ENCODE measurements at places on chromosomes 2 and 18. TPM values are rescaled to one million over a fixed set of nuclear protein-coding genes. Genes with fewer than 3 reads are reported as not detected.

GRCh38 chr18:27808683-27809082 lies 368.2 kb downstream of the CDH2 start:
- H3K4me3 ChIP-seq = no peak overlapping the region
- H3K4me1 ChIP-seq = no peaks in the 10 kb centered on the region
- H3K36me3 ChIP-seq = no peaks in the 10 kb centered on the region
- no peak for DNase-seq
- H3K27me3 ChIP-seq = no peaks in the 10 kb centered on the region
- no peak overlapping the region for H3K27ac ChIP-seq

DNA sequence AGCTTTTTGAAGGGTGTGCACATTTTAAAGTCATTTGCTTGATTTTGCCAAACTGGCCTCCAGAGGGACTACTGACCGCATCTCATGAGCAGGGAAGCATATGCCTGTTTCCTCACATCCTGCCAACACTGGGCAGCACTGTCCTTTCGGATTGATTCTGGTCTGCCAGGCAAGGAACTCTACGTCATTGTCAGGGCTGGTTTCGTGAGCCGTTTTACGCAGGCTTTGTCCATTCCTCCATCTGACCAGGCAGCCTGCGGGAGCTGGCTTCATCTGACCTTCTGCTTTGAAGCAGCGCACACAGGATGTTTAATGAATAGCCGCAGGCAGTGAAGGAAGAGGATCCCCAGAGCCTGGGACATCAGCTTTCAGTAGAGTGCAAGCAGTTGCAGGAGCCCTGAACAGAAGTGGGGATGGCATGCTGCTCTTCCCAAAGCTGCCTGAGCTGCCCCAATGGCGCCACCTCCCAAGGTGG lies 46.3 kb upstream of the SEMA4C start:
- no peak overlapping the region for H3K27ac ChIP-seq
- H3K4me1 ChIP-seq = peaks cover 29% of the 10 kb centered on the region
- DNase-seq = no peak
- H3K36me3 ChIP-seq = peaks cover 4% of the 10 kb centered on the region
- H3K27me3 ChIP-seq = peaks cover 6% of the 10 kb centered on the region

ELAC1 gene
- 7.7 TPM for total RNA-seq

DNA sequence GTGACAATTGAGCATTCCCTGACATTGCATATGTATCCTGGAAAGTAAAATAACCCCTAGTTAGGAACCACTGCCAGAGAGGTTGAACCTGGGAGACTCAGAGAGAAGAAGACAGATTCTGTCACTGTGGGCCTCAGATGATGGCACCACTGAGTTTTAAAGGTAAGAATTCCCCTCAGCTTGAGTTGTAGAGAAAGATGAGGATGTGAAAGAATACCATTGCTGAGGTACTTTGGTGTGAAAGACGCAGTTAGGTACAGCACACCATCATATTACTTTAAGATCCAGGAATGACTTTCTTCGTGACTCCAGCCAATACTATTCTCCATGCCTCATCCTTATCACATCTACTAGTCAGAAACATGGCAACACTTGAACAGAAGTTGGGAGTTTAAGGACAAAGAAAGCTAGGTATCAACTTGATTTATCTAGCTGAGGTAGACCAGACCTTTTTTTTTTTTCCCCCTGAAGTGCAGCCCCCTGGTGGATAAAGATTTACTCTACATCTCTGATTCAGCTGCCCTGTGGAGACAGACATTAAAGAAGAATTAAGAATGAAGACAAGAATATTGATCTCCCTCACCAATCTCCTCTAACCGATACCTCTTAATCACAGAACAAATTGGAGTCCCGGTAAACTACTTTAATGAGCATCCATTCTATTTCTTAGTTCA lies 630.5 kb upstream of the FANCL start:
- DNase-seq = no peak
- no peak overlapping the region for H3K27ac ChIP-seq

- DNase-seq = no peak
- H3K27me3 ChIP-seq = peaks cover 33% of the 10 kb centered on the region
- H3K4me1 ChIP-seq = peaks cover 22% of the 10 kb centered on the region
- no peaks in the 10 kb centered on the region for H3K36me3 ChIP-seq
Measured at GRCh38 chr2:71455011-71455740, 1.8 kb downstream of the DYSF start.

DNA sequence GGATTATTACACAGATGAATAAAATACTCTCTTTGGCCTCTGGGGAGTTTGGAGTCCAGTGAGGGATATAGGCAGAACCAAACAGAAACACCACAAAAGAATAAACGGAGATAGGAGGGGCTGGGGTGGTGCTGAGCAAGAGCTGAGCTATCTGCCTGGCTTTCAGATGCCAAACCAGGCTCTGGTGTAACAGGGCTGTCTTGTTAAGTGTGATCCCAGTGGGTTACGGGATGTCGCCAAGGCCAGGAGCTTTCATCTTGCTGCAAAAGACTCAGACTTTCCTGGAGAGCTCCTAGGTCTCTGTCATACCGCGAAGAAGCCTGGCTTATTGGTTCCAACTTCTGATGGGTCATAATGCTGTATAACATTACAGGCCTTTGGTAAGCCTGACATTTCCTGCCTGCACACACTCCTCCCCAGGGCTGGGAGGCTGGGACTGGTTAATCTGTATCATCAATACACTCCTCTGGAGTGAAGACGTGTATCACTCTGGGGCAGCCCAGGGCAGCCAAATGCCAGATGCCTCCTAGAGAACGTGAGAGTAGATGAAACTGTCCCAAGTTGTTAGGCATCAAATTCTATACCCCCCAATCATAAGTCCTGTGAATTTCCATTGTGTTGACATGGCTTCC lies 60.5 kb downstream of the STPG4 start:
- H3K27ac ChIP-seq = no peak overlapping the region
- no peak for DNase-seq
- H3K4me3 ChIP-seq = no peak overlapping the region
- H3K27me3 ChIP-seq = peaks cover 11% of the 10 kb centered on the region

DNA sequence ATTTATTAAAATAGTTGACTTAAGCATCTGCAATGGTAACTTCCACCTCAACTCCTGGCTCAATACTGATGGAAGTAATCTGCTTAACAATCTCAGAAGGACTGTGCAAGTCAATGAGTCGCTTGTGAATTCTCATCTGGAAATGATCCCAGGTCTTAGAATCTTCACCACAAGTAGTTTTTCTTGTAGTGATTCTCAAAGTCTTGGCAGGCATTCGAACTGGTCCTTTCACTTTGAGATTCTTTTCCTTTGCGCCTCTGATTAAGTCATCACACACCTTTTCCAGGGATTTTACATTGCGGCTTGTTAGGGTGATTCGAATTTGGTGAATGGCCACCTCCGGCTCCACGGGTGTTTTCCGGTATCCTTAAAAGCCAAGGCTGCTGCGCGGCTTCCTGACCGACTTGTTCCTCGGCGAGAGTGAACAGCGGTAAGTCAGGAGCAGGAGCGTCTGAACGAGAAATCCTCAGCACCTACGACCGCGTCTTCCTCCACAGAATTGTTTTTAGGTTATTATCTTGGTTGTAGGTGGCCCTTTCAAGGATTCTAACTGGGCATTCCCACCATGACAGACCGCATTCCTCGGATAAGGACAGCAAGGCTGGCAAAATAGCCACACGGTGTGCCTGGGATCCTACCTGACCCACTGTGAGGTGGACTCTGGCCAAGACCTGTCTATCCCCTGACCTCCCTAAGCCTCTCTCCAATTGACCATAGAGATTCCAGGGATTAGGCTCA lies 23.8 kb upstream of the SLC20A1 start:
- H3K27ac ChIP-seq = no peak overlapping the region
- DNase-seq = no peak
- H3K4me1 ChIP-seq = peaks cover 34% of the 10 kb centered on the region
- peaks cover 2% of the 10 kb centered on the region for H3K27me3 ChIP-seq
- H3K36me3 ChIP-seq = no peaks in the 10 kb centered on the region

DNA sequence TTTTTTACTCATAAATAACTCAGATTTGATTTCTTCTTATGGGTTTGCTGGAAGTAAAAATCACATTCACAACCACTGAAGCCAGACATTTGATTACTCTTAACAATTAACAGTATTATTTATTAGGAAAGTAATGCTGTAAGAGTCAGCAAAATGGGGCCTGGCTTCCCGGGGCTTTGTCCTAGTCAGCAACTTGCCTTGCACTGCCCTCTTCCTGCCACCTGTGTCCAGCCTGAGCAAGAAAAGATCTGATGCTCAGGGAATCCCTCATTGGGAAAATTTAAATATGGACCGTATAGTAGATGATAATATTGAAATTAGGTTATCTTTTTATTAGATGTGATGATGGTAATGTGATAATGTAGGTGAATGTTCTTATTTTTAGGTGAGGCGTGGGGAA lies 30.8 kb upstream of the ACYP2 start:
- DNase-seq = no peak
- no peaks in the 10 kb centered on the region for H3K36me3 ChIP-seq
- H3K27me3 ChIP-seq = no peaks in the 10 kb centered on the region
- H3K27ac ChIP-seq = no peak overlapping the region

DNA sequence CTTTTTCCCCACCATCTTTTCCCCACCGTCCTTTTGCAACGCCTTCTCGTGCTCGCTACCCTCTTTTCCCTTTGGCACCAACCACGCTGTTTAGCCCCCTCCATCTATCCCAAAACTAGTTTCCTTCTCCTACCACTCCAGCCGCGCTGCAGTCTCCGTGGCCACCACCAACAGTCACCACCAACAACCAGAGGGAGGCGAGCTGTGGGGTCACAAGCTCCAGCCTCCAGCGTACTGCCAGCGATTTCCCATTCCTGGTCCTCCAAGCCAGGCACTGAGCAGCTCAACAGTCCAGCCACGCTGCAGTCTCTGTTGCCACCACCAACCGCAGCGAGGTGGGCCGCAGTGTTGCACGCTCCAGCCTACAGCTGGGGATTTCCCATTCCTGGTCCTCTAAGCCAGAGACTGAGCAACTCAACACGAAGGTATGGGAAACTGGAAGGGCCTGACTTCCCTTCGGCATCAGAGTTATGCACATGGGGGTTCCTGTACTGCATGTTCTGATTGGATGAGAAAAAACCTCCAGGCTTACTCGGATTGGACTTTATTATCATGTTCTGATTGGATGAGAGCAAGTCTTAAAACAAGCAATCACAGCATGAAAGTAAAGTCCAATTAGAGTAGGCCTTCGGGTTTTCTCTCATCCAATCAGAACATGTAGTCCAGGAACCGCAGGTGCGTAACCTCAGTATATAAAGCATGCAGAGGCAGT lies 42.3 kb upstream of the IMP4 start:
- H3K4me1 ChIP-seq = peaks cover 7% of the 10 kb centered on the region
- no peaks in the 10 kb centered on the region for H3K36me3 ChIP-seq
- H3K27me3 ChIP-seq = peaks cover 19% of the 10 kb centered on the region
- no peak for DNase-seq
- no peak overlapping the region for H3K4me3 ChIP-seq
- H3K27ac ChIP-seq = no peak overlapping the region

DNA sequence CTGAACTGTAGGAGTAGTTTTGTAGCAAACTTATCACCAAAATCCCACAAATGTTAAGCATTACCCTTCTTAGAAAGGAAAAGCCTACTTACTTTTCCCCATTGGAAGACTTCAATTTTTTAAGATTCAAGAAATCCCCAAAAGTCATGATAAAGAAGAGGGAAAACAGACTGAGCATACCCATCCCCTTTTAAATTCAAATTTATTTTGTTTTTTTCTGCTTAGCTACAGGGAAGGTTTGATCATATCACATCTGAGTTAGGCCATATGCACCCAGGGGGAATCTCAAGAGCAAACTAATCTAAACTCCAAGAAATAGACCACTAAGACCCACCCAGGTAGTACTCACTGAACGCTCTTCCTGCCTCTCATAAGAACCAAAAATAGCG lies 174.6 kb downstream of the TGIF1 start:
- DNase-seq = no peak
- no peaks in the 10 kb centered on the region for H3K36me3 ChIP-seq
- peaks cover 2% of the 10 kb centered on the region for H3K27me3 ChIP-seq
- peak overlapping the region; percentile 90 for H3K27ac ChIP-seq
- H3K4me1 ChIP-seq = peaks cover 42% of the 10 kb centered on the region
- H3K4me3 ChIP-seq = peak overlapping the region; percentile 47

GRCh38 chr2:192053921-192054320 lies 140.8 kb downstream of the TMEFF2 start:
- H3K4me1 ChIP-seq = no peaks in the 10 kb centered on the region
- no peak for DNase-seq
- H3K27me3 ChIP-seq = peaks cover 10% of the 10 kb centered on the region
- H3K27ac ChIP-seq = no peak overlapping the region
- H3K4me3 ChIP-seq = no peak overlapping the region
- no peaks in the 10 kb centered on the region for H3K36me3 ChIP-seq

GRCh38 chr2:217953531-217953932 lies 49.3 kb downstream of the TNS1 start:
- no peak for DNase-seq
- no peak overlapping the region for H3K4me3 ChIP-seq
- H3K27me3 ChIP-seq = peaks cover 5% of the 10 kb centered on the region

DNA sequence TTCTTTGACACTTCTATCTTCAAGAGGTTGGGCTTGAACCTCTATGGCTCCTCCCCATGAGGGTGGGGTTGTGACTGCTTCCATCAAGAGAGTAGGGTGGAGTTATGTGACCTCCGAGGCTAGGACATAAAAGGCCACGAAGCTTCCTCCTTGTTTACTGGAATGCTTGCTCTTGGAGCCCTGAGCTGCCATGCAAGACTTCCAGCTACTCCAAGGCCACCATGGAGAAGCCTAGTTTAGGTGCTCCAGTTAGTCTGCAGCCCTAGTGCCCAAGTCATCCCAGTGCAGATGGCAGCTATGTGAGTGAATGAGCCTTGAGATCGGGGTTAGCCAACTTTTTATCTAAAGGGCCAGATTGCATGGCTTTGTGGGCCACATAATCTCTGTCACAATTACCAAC lies 2.4 kb upstream of the MERTK start:
- peaks cover 17% of the 10 kb centered on the region for H3K4me1 ChIP-seq
- H3K27me3 ChIP-seq = peaks cover 33% of the 10 kb centered on the region
- H3K27ac ChIP-seq = no peak overlapping the region
- H3K36me3 ChIP-seq = no peaks in the 10 kb centered on the region
- peak overlapping the region; percentile 43 for H3K4me3 ChIP-seq

SERPINB2 gene
- not detected for total RNA-seq

All from activated T-helper 1 cell treated with anti-CD3 and anti-CD28 coated beads, Interleukin-12 subunit alpha, Interleukin-12 subunit beta, Interleukin-2, Interleukin-4 antibody, amounts not matched to agents 30 ng/mL and 10 ng/mL and 1 ng/mL, durations not matched to agents 14 hours and 24 hours and 36 hours (primary cell).